Psoas muscle (tissue), 8 donors: ENCODE measurements at places on chromosomes 1 and 21. TPM values are rescaled to one million over a fixed set of nuclear protein-coding genes. Genes with fewer than 3 reads are reported as not detected.

DNA sequence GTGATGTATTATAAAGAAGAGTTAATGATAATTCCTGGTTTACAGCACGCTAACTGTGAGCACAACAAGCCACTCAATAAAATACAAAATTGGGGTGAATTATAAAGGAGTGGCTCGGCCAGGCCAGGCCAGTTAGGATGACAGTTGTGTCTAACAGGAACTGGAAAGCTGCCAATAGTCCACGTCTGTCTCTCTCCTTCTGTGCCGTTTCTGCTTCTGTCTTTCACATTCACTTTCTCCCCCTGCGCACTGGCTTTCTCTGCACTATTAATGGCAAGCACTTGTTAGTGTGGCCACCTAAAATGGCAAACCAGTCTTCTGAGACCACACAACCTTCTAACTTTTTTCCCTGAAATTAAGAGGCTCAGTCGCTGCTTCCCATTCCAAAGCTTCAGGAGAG, 394.3 kb downstream of the NTNG1 start:
- no peak for DNase-seq

DNA sequence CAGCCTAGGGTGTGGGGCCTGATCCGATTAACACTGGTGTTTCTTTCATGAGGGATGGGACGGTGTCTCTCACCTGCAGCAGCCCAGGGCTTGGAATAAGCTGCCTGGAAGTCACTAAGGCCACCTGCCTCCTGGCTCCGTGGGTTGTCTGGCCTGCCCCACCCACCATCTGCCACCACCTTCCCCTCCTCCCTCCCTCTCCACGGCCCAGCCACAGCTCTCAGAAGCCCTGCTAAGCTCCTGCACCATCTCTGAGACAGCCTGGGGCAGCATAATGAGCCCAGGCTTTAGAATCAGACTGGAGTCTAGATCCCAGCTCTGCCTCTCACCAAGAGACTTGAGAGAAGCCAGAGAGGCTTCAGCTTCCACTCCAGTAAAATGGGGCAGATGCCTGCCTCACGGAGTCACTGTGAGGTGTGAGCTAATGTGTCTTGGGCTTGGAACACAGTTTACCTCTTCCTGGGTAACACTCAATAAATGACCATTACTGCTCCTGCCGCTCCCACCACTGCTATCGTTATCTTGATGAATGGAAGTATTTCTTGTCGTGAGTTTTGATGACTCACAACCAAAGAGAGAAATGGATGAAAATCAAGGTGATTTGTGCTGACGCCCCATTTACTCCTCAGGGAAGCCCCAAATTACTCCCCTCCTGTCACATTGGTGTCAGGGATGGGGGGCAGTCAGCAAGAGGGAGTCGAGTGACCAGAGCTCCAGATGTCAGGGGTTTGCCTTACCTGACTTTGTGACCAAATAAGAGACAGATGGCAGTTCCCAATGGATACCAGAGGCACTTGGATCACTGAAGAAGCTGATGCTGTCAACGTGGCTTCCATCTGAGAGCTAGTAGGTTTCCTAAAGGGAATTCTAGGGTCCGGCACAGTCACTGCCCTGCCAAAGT, 23.5 kb upstream of the C1QA start:
- DNase-seq, result peak; percentile 30

- no peak for DNase-seq
Measured at GRCh38 chr1:40257313-40257687, 736 bp upstream of the ZMPSTE24 start.

DNA sequence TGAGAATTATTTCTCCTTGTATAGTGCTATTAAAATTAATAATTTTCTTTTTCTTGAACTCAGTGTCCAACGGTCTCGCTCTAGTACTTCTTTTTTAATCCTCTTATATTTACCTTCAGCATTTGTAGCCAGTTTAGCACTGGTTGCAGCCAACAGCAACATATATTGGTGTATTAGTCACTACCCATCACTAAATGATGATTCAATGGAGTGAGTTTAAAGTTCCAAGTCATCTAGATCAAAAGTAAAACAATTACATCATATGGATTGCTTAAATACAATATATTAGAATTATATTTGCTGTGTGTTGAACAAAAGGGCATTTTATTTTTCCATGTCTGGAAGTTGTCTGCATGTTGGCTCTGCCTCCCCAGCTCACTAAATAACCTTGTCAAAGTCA, 591.8 kb downstream of the ADGRL2 start:
- no peak for DNase-seq

- DNase-seq, result no peak
Measured at GRCh38 chr21:26185021-26185420, 14.5 kb upstream of the APP start.

DNA sequence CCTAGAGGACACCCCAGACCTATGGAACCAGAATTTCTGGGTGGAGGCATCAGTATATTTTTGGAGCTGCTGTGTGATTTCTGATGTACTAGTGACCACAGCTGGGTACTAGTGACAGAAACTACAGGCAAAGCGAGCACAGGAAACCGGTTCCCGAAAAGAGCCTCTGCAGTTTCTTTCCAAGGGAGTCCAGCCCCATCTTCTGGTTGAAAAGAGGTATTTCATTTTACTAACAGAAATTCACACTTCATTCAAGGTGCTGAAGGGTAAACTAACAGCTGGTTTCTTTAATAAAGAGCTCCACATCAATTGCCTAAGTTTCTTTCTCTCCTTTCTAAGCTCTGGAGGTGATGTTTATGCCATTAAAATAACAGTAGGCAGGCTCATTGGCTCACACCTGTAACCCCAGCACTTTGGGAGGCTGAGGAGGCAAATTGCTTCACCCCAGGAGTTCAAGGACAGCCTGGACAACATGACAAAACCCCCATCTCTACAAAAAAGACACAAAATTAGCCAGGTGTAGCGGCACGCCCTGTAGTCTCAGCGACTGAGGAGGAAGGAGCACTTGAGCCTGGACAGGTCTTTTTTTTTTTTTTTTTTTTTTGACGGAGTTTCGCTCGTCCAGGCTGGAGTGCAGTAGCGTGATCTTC, 22.0 kb downstream of the THAP3 start:
- no peak for DNase-seq

GRCh38 chr1:14443164-14443787, 155.2 kb upstream of the KAZN start:
- DNase-seq, result no peak

GRCh38 chr21:38729754-38730379, 75.9 kb upstream of the ETS2 start:
- no peak for DNase-seq

- DNase-seq, result no peak
Measured at GRCh38 chr1:179089827-179090482, 8.1 kb downstream of the TOR3A start.

The DAB1 gene
- polyA plus RNA-seq, result not detected

The LCE2A gene
- not detected for polyA plus RNA-seq
